CD4-positive, alpha-beta T cell treated with Interleukin-21 for 1 hour (primary cell): ENCODE measurements at places on chromosomes 3 and 15.

DNA sequence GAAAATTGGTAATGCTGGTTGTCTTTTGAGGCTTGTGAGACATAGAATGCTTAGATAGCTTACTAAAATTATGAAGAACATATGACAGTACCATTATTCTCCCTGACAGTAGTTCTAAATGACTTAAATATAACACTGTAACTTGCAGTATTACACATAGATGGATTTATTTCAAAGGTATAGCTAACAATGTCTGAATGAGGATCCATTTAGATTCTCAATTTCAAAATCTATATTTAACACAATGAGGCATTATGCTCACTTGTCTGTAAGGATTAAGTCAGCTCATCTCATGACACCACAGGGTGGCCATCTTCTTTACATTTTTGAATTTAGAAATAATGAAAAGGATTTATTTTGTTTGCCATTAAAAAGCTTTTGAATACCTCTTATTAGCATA lies 108.4 kb downstream of the CCNL1 start:
- DNase-seq: no peak

DNA sequence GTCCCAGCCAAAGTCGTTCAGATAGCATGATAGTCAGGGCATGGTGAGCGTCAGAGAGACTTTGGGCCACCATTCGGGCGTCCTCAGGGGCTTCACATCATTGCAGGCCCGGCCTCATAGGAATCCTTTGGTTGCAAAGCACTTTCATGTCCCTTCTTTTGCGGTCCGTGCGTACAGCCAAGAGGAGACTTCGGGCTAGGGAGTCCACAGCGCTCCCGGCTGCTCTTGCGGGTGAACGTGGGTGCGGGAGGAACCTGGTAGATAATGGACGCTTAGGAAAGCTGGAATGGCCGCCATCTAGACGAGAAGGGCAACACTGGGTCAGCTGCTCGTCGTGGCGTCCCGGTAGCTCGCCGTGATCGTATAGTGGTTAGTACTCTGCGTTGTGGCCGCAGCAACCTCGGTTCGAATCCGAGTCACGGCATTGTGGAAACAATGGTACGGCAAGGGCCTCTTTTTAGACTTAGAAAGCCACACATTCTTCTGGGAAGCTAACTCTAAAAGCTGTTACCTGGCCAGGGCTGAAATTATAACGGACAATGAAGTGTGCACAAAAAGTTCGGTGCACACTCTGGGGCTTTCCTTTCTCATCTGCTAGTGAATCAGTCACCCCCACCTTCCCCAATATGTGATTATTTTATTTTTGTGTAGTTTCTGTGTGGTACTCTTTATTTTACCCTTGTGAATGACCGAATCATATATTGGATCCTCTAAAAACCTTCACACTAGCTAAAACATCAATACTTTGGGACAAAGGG lies 13.2 kb upstream of the SHF start:
- DNase-seq: peak; percentile 87

DNA sequence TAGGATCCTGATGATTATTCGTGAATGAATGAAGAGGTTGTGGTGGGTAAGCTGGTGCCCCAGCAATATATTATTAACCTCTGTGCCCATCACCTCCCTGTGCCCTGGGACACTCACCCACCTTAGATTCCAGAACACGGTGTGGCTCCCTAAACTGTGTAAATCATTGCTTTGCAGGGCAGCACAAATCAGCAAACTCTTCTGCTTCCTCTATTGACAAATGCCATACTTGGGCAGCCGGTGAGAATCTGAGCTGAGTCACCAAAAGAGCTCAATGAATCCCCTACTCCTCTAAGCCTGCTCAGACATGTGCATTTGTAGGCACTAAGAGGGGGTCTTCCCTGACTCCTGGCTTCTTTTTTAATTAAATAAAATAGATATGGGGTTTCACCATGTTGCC lies 15.7 kb downstream of the UQCC5 start:
- no peak for DNase-seq

- DNase-seq: no peak
These were observed 314.0 kb upstream of the CDIN1 start for GRCh38 chr15:36265422-36265821.

DNA sequence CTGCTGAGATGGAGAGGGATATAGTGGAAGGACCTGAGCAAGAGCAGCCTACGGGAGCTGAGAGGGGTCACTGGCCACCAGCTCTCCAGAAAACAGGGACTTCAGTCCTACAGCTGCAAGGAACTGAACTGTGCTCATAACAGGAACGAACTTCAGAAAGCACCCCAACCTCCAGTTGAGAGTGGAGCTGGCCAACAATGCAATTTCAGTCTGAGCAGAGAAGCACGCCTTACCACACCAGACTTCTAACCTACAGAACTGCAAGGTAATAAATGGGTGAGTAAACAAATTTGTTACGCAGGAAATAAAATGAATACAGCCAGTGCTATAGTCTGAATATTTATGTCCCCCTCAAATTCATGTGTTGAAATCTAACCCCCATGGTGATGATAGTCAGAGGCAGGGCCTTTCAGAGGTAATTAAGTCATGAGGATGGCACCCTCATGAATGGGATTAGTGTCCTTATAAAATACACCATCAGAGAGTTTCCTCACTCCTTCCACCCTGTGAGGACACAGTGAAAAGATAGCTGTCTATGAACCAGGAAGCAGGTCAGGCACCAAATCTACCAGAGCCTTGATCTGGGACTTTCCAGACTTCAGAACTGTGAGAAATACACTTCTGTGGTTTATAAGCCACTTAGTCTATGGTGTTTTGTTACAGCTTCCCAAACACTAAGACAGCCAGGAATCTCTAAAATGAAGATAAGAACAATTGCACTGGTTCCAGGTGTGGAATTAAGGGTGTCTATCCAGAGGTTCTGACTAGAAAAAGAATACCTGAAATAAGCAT lies 58.6 kb downstream of the SYNM start:
- no peak for DNase-seq

DNA sequence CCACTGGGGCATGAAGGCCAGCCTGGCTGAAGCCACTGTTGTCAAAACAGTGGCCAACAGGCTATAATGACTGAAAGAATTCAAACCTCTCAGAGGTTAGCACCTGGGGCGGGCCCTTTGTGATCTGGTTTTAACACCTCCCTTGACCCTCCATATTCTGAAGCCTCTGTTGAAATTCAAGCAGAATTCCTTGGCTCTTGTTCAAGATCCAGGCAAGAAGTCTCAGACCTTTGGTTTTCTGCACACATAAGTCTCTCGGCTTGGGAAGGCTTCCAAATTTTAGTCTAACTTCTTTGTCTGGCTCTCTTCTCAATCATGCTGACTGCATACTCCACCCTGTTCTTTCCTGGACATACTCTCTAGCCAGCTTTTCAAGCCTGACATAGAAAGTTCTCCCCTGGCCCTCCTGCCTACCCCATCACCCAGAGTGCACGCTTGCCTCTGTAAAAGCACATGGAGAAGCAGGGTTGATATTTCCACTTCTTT lies 144.5 kb downstream of the PDZRN3 start:
- DNase-seq: no peak

- no peak for DNase-seq
These were observed 2.2 kb downstream of the RPL4 start for GRCh38 chr15:66502491-66502890.

- DNase-seq: no peak
These were observed 173.3 kb downstream of the TMEM108 start for GRCh38 chr3:133211449-133211848.

- no peak for DNase-seq
These were observed at the start of gene ARL14 for GRCh38 chr3:160676547-160677303. Gene ARL14 (plus strand): TSS chr3:160677160. CDS start chr3:160677347, 187 bp downstream.

- DNase-seq: peak; percentile 2
These were observed 12.6 kb upstream of the LCTL start for GRCh38 chr15:66578286-66578875.

- no peak for DNase-seq
These were observed 62.1 kb upstream of the RNU6-1 start for GRCh38 chr15:67901922-67902321.
